ENCODE measurements at places on chromosomes 16 and 17. TPM values are rescaled to one million over a fixed set of nuclear protein-coding genes. Genes with fewer than 3 reads are reported as not detected.

DNA sequence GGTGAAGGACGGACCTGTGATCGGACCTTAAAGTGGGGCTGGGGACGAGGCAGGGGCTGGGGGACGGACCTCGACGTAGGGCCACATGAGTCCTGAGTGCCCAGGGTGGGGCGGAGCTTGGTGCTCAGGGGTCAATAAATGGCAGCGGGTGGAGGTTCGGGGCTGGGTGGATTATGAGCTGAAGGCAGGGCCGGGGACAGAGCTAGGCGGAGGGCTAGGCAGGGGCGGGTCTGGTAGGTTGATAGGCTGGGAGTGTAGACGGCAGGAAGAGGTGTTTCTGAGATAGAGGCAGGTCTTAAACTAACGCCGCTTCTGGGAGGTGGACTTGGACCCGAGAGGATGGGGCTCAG is 733 bp downstream of the CHRNB1 start:
- DNase-seq = peak; percentile 66

DNA sequence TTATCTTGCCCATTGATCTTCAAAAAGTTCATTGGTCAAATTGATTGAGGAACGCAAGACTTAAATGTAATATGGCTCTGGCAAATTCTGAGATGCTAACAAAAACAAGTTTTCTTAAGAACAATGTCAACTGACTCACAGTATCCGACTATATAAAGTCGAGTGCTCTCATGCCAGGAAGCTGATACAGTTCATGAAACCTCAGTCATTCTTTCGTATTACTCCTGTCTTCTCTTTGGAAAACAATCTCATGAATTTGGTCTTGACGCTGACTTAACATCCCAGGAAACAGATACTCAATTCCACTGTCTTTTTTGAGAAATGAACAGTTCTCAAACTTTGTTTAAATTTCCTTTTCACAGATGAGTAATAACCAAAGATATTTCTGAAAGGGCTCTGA is 704.9 kb downstream of the MAF start:
- DNase-seq = no peak

DNA sequence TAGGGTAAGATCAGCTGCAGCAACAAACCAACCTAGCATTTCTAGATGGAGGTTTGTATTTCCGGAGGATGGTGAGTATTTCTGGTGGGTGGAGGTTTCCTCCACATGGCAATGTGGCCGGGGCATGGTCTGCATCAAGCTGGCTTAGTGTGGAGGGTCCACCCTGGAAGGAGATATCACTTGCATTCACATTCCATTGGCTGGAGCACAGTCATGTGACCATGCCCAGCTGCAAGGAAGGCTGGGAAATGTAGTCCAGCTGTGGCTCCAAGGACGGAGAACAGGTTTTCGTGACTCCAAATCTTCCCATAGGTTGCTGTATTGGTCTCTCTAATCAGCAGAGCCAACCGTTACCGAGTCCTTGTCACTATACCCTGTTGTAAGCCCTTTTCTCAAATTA is 68.7 kb downstream of the RAI1 start:
- DNase-seq = peak; percentile 78

- DNase-seq = no peak
These were observed 90.9 kb upstream of the EEF2KMT start for GRCh38 chr16:5188318-5188988.

- DNase-seq = peak; percentile 48
These were observed 223.5 kb downstream of the CYB561 start for GRCh38 chr17:63222655-63223054.

KIF2B gene
- total RNA-seq = not detected

- no peak for DNase-seq
These were observed 111.2 kb downstream of the ARHGAP44 start for GRCh38 chr17:12900474-12900873.

- DNase-seq = no peak
These were observed 39.8 kb upstream of the MMP2 start for GRCh38 chr16:55439101-55439690.

GRCh38 chr17:413016-413350 is 60.4 kb upstream of the RPH3AL start:
- DNase-seq = no peak

DNA sequence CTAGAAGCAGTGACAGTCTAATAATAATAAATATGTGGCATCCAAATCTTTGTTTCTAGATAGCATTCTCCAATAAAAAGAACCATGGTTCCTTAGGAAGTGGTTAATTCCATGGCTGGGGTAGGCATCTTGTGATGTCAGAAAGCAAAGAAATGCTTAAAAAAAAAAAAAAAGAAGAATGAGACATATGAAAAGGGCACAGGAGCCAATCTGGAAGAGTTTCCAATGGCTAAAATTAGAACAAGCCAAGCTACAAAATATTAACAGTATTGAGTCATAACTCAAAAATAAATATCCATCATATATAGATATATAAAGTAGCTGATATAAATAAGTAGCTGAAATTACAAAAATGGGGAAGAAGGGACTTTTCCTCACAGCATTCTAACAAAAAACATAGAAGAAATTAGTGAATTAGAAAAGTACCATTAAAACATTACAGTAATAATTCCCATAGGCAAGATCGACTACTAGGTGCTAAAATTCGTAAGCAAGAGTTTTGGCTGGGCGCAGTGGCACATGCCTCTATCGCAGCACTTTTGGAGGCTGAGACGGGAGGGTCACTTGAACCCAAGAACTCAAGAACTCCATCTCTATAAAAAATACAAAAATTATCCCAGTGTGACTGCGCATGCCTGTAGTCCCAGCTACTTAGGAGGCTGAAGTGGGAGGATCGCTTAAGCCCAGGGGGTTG is 111.3 kb downstream of the TRIM37 start:
- DNase-seq = no peak

GRCh38 chr17:82333279-82334171 is at the start of gene SECTM1:
Gene SECTM1 (minus strand): TSS chr17:82333766. CDS start chr17:82327240, 6,526 bp downstream.
- DNase-seq = no peak

IRF8 gene
- total RNA-seq = 221 TPM

All from activated CD8-positive, alpha-beta T cell treated with anti-CD3 and anti-CD28 coated beads for 36 hours (primary cell).